SW 1271 (cell line): ENCODE measurements at places on chromosomes 4 and X.

DNA sequence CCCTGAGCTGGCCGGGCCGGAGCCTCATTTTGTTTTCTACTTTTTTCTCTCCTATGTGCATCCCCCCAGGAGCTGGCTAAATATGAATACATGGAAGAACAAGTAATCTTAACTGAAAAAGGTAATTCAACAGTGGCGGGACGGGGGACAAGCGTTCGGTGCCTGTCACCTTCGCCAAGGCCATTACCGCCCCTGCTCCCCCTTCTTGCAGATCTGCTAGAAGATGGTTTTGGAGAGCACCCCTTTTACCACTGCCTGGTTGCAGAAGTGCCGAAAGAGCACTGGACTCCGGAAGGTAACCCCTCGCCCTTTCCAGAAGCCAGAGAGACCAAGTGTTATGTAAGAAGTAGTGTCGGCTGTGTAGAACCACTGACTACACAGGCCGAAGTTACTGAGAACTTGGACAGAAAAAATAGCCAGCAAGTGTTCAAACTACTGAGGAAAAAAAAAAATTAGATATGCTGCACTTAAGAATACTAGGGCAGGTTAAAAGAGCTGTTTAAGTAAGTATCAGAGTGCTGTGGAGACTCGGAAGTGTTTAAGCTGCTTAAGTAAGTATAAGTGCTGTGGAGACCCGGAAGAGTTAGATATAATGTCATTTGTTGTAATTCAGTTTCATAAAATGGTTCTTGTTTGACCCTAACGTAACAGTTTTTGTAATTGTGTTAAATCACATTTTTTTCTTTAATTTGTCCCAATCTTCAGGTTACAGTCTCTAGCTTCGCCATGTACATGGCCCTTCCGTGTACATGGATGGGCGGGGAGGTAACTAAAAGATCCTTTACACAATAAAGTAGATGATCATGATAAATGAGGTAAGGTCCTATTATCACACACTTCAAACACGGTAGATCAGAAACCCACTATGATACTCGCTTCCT lies 856 bp downstream of the SAT1 start:
- DNase-seq: no peak

DNA sequence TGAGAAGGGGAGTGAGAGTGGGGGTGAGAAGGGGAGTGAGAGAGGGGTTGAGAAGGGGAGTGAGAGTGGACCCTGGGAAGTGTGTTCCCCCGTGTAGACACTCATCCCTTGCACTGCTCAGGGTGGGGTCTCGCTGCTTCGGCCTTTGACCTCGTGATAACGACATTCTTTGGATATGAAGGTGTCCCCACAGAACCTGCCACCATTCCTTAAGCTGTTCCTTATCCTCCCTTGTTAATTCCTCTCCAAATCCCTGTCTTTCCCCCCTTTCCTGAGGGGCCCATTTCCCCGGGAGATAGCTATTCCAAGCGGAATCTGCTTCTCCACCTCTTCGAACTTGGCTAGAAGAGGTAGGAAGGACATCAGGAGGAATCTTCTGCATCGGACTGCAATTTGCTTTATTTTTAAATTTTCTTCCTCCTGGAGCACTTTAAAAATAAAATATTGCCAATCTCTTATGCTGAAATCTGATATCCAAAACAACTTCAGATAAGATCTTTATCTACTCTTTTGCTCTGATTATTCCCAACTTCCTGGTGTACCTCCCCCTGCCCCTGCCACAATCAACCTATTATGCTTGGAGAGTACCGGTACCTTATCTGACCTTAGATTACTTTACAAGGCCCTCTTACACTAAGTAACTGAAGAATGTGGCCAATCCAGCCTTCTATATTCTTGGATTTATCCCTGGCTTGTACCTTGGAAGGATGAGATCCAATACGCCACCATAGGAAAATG lies 15.6 kb downstream of the TRIML1 start:
- no peak for DNase-seq

GRCh38 chrX:40007756-40008705 lies 89.7 kb downstream of the BCOR start:
- no peak for DNase-seq

- DNase-seq: peak; percentile 47
Measured at GRCh38 chr4:98261405-98262291, 464 bp downstream of the RAP1GDS1 start.

DNA sequence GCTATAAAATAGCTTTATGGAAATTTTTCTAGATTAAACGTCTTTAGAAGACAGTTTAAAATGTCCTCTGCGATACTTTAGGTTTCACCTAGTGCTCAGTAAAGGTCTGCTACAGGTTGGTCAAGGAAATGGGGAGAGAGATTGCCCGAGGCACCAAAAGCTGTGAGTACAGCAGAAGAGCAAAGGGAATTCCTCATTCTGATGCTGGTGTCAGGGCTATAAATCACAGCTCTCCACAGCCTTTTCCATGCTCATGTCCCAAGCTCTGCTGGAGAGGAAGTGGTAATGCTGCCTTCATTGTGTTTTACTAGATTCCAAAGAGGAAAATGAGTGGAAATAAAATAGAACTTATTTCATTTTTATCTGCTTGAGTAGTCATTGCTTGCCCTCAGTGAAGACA lies 2060.4 kb downstream of the ARAP2 start:
- DNase-seq: no peak

GRCh38 chr4:128519163-128519830 lies 231.7 kb upstream of the PGRMC2 start:
- no peak for DNase-seq

GRCh38 chrX:153371256-153371655 lies 29.9 kb downstream of the PNMA6E start:
- no peak for DNase-seq
